ENCODE measurements at places on chromosomes 6 and 20.

DNA sequence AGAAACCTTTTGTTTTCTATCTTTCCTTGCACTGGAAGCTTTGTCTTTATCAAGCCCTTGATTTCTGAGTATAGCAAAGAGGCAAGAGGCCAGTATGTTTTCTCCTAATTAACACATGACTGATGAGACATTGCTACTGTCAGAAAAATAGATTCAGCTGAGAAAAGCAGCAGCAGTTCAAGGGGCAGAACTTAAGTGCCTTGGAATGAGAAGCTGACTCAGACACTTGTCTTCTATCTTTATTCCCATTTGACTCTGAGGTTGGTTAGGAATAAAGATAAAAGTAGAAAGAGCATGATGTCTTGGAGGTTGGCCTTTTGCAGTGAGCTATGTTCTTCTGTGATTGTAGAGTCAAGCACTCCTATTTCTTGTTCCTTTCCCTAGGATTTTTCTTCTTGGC, 79.1 kb upstream of the MAN1A1 start:
- no peak for DNase-seq

DNA sequence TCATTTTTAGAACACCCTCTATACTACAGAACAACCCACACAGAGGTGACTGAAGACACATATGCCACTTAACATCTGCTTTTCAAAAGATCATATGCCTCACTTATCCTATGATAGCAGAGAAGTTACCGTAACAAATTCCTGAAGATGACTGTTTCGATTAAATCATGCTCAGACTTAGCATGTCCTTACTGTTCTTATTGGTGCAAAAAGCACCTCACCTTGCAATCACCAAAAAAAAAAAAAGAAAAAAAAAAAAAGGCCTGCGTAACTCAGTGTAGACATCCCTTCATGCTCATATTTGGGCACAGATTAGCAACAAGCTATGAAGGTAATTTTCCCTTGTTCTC, 17.7 kb upstream of the DST start:
- DNase-seq: no peak

GRCh38 chr20:14477125-14477524, 139.7 kb upstream of the FLRT3 start:
- DNase-seq: peak; percentile 10

DNA sequence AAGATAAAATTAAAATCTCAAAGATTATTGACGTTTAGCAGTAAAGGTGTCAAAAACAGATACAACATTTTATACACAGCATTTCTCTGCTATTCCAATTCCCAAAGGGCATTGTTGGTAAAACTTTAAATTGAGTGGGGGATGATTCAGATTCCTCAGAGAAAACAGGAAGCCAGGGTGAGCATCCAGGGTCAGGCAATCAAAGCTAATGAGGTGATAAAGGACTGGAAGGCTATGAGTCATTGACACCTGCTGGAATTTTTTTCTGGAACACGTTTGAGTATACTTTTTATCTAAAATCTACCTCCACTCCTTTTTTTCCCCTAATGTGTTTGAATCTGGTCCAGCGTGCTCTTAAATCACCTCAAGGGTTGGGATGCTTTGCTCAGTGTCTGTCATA, 52.2 kb downstream of the FKBP1C start:
- no peak for DNase-seq

DNA sequence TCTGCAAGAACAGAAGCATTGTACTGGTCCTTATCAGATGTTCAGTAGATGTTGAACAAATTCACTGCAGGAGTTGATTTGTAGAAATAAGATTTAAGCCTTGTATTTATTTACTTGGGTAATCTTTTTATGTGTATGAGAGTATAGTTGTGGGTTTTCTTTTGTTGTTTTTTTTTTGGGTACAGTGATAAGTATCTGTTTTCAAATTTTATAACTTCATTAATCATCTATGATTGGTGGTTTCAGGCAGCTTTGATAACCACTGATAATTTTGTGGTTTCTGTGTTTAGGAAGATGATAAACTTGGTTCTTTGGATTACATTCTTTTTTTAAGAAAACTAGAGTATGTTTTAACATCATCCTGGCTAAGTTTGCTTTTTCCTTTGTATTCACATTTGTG, 2.8 kb downstream of the AFDN start:
- no peak for DNase-seq

GRCh38 chr6:8570256-8570920, 135.0 kb upstream of the SLC35B3 start:
- no peak for DNase-seq

DNA sequence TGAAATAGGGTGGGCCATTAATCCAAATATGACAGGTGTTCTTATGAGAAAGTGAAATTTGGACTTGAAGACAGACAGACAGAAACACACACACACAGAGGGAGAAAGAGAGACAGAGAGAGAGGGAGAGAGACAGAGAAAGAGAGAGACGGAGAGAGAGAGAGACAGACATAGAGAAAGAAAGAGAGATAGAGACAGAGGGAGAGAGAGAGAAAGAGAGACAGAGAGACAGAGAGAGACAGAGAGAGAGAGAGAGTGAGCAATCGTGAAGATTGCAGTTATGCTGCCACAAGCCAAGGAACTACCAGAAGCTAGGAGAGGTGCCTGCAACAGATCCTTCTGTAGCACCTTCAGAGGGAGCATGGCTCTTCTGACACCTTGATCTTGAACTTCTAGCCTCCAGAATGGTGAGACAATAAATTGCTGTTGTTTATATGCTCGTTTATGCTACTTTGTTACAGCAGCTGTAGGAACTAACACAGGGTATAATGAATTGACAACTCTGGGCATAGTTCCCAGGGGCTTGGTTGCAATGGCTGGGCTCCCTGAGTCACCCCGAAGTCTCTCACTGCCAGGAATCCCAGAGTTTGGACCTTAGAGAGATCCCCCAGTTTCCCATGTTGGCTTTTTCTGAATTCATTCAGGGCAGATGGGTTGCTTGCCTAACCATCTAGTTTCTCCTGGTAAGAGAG, 44.7 kb upstream of the ECI2 start:
- DNase-seq: no peak

Data from T1000 (cell line).